CD8-positive, alpha-beta T cell (primary cell): ENCODE measurements at places on chromosomes 2 and 18.

DNA sequence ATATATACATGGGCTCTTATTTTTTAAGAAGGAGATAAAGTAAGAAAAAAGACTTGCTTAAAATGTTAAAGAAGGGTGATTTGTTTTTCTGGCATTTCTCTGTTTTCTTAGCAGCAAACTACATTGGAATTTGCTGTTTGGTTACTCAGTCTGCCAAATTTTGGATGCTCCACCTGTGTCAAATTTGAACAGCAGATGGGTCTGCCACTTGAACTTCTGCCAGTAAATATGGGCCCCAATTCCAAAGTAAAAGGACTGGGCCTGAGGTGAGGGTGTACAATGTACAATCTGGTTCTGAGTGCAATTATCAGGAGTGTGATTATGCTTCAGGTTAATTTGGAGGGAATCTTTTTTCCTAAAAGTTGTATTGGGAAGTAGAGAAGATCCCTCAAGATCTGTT lies 794.5 kb downstream of the DSC3 start:
- DNase-seq = no peak

- DNase-seq = no peak
These were observed 369.3 kb upstream of the RND3 start for GRCh38 chr2:150856596-150857281.

- no peak for DNase-seq
These were observed 81.1 kb downstream of the TRABD2A start for GRCh38 chr2:84799772-84800171.

GRCh38 chr18:63140997-63141777 lies 178.4 kb downstream of the BCL2 start:
- no peak for DNase-seq

GRCh38 chr2:209610631-209611030 lies 161.0 kb upstream of the UNC80 start:
- DNase-seq = no peak

DNA sequence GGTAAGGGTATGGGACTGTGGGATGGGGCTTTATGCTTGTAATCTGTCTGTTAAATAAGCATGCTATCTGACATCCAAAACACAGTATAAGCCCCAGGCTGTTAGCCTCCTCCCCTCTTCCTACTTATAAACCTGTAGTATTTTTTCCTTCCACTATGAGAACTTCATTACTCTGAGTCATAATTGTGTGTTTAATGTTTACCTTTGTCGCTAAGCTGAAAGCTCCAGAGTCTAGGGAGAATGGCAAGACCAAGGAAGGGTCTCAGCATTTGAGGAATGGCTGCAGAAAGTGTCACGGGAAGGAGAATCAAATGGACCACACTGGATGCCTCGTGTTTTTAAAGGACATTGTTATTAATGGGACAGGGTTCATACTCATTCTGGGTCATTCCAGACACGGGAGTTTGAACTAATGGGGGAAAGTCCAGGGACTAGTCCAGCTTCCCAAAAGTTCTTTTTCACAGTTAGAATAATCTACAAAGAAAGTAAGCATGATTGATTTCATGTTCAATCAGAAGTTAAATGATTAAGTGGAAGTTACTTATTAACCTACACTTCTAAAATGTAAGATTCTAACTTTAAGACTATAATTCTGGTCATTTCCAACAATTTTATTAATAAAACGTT lies 292.2 kb downstream of the AFF3 start:
- no peak for DNase-seq
